Left colon (tissue), 2 donors: ENCODE measurements at places on chromosomes 4 and X. TPM values are rescaled to one million over a fixed set of nuclear protein-coding genes. Genes with fewer than 3 reads are reported as not detected.
A peak's percentile ranks its signal among the peaks of the same experiment; 100 is the strongest.

GRCh38 chr4:168839758-168840391 is 170.2 kb downstream of the CBR4 start:
- DNase-seq = no peak

DNA sequence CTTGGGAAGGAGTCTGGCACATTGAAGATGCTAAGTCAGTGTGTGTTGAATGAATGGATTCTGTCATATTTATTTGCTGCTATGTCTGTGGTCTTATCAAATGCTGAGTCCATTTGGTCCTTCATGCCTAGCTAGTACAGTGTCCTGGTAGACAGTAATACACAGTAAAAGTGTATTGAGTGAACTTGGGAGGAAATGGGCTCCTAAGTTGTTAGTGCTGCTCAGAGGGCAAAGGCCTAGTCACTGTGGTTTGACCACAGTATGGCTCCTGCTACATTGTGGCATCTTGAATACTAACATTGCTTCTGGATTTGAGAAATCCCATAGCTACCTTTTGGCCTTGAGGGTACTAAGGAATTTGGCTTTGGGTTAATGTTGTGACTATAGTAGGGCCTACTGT is 33.9 kb downstream of the MTM1 start:
- DNase-seq = no peak

The ABCG2 gene
- 36.2 TPM for total RNA-seq

- no peak for DNase-seq
Measured at GRCh38 chr4:109989618-109990017, 76.9 kb downstream of the EGF start.

DNA sequence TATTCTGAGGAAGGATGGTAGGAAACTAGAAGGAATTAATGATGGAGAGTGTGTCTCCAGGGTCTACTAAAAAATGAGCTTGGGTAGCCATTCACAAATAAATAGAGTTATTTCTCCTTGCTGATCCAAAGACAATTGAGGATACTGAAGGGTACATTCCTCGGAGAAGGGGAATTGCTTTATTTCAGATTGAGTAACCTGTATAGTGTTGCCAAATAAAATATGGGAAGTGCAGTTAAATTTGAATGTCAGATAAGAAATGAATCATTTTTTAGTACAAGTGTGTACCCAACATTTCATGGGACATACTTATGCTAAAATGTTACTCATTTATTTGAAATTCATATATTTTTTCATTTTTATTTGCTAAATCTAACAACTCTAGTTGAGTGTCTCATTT is 16.0 kb upstream of the VSIG1 start:
- no peak for DNase-seq

- DNase-seq = no peak
Measured at GRCh38 chrX:67692246-67692645, 148.4 kb downstream of the AR start.

DNA sequence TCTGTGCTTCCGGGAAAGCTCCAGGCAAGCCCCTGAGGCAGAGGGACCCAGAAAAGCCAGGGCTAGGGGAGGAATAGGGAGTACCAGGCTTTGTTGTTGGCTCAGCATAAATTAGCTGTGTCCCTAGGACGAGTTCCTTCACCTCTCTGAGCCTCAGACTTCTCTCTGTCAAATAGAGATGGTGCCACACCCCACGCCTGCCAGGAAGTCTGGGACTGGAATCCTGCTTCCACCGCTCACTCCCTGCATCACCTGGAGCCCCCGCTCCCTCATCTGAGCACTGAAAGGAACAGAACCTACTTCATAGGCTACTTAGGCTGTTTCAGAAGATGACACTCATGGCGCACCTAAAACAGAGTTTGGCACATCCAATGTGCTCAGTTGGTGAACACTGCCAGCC is 8.1 kb upstream of the JAKMIP1 start:
- DNase-seq = no peak

DNA sequence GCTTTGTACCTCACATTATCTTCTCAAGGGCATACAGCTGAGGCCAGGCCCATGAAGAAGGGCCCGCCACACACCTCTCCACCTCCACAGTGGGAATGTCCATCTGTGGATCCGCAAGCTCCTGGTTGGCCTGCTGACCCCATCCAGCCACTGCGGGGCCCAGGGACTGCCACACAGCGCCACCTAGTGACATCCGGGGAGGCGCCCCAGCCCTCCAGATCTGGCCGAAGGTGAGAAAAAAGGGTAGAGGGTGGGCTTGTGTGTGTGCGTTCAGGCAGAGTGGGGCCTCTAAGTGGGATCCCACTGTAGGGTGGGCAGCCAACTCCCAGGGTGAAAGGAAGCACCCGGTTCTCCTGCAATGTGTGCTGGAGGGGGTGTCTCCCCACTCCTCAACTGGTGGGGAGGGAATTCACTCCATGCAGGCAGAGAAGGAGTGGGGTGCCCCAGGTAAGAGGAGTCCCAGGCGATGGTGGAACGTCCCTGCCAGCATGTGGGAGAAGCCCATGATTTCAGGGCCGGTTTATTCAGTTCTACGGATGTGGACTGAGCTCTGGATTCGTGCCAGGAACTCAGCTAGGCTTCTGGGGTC is 117.3 kb downstream of the ENPP6 start:
- peak; percentile 36 for DNase-seq

The SULT1B1 gene
- 331 TPM for total RNA-seq

- no peak for DNase-seq
Measured at GRCh38 chrX:72016881-72017783, 106.5 kb downstream of the NHSL2 start.

DNA sequence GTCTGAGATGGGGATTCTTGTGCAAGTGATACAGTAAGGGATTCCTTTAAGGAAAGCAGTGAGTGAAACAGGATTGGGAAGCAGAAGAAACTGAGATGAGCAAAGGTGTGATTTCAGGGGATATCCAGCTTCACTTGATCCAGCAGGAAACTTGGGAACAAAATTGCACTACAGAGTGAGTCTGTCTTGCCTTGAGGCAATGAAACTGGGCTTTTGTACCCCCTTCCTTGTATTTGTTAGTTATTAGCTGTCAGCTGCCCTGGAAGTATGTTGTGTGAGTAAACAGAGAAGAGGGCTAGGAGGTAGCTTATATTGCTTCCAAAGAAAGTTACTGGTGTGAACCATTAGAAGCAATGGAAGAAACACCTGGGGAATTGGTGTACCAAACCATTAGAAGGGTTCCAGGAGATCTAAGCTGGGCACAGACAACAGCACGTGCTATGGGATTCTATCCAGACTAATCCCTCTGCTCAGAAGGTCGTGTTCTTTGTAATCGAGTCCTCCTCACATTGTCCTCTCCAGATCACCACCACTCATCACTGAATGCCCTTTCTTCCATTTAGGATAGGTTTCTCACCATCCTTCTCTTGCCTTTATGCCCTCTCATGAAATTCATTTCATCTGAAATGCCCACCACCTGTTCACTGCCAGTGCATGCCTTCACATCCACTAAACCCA is 76.0 kb downstream of the PDLIM5 start:
- no peak for DNase-seq

GRCh38 chr4:121800638-121800960 is 524 bp upstream of the EXOSC9 start:
- no peak for DNase-seq

The ENOPH1 gene
- total RNA-seq = 15.9 TPM

DNA sequence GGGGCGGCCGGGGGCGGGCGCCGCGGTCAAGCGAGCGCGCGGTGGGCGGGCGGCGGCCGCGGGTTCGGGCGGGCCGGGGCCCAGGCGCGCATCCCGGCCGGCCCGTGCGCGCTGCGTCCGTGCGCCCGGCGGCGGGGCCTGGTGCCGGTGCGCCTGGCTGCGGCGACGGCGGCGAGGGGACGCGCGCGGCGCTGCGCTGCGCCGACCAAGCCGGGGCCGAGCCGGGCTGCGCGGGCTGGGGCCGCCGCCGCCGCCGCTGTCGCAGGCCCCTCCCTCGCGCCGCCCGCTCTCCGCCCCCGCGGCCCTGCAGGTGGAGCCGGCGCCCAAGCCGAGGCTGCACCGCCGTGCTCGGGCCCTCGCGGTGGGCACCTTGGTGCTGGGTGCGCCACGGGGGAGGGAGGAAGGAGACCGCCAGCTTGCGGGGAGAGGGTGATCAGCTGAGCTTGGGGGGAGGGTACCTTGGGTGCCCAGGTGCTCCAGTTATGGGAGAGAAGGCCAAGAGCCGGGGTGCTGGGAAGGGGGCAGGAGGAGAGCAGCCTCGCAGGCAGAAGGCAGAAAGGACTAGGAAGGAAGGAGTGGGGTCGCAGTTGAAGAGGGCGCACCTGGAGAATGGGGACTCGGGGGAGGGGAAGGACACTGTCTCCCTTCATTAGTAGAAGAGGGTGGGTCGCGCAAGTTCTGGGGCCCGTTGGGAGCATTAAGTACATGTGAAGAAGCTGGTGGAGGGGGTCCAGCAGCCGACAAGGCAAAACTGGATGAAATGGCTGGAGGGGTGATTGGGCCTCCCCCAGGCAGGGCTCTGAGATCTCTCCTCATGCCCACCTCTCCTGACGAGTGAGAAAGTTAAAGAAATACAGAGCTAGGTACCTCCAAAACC is at the start of gene PPP2R2C:
Gene PPP2R2C, minus strand, starts transcription at position 228 of the 877 bp plus-strand sequence. CDS start 385 bp downstream, outside the sequence.
- no peak for DNase-seq

DNA sequence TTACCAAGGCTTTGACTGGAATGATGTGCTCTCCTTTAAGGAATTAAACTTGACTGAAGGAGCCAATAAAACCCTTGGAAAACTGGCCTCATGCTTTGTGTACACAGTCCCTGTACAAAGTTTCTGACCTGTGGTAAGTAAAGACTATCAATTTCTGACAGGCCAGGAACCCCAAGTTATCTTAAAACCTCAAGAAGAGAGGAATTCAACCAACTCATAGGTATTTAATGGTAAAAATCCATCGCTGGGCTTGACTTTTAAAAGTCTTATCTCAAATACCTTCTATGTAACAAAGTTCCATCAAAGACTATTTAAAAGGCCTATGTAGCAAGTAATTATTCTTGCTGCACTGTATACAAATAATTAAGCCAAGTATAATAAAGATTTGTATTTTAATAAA is 103.7 kb upstream of the TENT5D start:
- DNase-seq = no peak

DNA sequence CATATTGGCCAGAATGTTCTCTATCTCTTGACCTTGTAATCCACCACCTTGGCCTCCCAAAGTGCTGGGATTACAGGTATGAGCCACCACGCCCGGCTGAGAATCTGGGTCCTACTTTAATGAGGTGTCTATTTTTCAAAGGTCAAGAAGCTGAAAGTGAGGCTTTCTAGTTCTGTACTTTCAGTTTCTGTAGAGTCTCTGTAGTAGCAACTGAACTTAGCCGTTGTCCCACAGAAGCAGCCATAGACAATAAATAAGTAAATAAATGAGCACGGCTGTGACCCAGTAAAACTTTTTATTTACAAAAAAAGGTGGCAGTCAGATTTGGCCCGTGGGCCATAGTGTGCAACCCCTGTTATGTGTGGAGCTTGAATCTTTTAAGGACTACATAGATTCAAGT is 92.0 kb downstream of the FNIP2 start:
- DNase-seq = no peak

DNA sequence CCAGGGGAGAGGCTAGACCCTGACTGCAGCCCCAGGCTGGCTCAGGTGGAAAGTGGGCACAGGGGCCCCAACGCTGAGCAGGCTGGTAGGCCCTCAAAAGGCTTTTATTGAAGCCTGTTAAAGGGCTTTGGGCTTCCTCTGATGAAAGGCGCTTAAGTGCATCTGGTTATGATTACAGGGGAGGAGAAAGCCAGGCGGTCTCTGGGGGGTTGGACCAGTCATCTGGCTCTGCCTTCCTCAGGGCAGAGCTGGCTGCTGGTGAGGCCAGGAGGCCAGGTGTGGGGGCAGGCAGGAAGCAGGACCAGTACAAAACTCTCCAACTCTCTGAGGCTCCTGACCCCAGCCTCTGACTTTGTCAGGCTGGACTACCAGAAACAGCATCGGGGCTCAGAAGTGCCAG is 68.8 kb upstream of the BCOR start:
- no peak for DNase-seq

- DNase-seq = no peak
Measured at GRCh38 chr4:171588051-171588545, 225.1 kb upstream of the GALNTL6 start.

- no peak for DNase-seq
Measured at GRCh38 chr4:26887143-26887542, 26.5 kb downstream of the STIM2 start.

GRCh38 chrX:7244405-7244804 is 96.5 kb upstream of the PUDP start:
- no peak for DNase-seq

DNA sequence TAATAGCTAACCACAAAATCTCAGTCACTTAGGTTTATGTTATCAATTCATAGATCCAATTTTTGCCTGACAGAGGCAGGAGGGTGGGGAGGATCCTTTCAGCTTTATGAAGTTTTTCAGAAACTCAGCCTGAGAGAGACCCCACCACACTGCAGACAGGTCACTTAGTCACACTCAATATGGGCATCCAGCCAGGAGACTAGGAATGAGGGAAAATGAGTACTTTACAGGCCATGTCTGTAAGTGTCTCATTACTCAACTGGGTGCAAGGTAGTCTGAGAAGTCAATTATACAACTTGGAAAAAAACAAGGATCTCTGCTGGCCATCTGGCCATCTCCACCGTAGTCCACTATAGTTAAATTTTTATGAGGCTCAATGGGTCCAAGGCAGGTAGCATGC is 365.9 kb downstream of the INPP4B start:
- DNase-seq = no peak
